ENCODE measurements at places on chromosomes 1 and 21.

- DNase-seq, result peak; percentile 50
These were observed 104.9 kb upstream of the SOD1 start for GRCh38 chr21:31554511-31555022.

DNA sequence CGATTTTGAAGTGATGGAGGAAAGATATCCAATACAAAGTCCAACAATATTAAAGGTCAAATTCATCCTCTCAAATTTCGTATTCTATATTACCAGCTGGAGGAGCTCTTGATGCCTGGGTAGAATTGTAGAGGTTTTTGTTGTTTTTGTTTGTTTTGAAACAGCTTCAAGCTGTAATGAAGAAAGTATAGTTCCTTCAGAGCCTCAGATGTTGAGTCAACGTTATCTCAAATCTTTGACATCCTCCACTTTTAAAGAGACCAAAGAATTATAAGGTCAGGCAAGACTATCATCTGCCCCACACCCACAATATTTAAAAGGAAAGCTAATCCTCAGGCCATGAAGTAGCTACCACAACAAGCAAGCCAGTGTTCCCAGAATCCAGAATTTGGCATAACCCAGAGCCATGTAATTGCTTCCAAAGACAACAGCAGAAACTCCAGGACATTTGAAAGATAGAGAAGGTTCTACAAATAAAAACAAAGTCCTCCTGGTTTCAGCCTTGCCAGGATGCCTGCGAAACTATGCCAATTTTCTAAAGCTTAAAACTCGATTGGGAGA lies 24.9 kb downstream of the VAV3 start:
- no peak for DNase-seq

DNA sequence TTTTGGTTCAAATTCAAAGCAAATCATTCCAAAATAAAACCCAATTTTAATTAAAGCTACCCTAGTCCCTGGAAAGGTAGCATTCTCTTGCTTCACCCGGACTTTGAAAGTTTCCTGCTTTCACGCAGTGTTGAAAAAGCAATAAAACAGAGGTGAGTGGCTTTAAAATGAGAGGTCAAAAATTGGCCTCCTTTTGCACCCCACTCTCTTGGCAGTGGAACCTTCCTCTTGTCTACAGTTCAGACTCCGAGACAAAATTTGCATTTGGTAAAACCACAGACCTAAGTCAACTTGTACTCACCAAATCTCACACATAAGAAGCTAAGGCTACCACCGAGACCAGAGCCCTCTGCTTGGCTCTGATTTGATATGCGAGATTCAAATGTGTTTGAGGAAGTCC lies 252.7 kb downstream of the TTLL7 start:
- DNase-seq, result no peak

DNA sequence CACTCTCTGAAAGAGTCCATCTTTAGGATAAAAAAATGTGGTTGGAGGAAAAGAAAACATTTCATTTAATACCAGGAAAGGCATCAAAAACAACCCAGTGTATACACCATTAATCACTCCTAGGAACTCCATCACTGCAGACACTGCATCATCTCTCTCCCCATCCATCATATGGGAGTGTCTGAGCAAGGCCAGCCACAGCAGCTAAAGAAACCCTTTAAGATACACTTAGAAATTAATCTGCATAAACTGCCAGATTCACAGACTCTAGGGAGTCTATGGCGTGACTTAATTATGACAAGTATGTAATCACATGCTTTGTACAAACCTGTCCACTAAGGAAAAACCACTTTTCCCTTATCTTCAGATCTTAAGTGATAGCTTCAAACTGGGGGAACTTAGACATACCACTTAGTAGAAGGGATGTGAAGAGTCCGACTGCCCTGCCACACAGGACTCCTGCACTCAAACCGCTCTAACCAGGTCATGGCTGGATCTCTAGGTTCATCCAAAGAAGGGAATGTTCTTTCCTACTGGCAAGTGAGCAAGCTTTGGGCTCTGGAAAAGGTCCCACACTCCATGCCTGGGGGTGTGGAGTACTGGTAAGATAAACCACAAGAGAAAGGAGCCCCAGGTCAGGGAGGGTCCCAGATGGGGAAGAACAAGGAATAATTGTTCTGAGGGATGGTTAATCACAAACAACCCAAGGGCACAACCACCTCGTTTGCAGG lies 61.0 kb upstream of the C8B start:
- DNase-seq, result no peak

GRCh38 chr1:43743206-43743605 lies 35.9 kb downstream of the ST3GAL3 start:
- no peak for DNase-seq

- no peak for DNase-seq
These were observed 125.3 kb upstream of the GREM2 start for GRCh38 chr1:240737298-240737697.

- DNase-seq, result no peak
These were observed 27.6 kb downstream of the CTNNBIP1 start for GRCh38 chr1:9882296-9882944.

GRCh38 chr1:67217417-67217816 lies 51.2 kb downstream of the IL23R start:
- DNase-seq, result no peak

GRCh38 chr1:88661951-88662699 lies 21.9 kb upstream of the PKN2 start:
- DNase-seq, result no peak

- no peak for DNase-seq
These were observed at the start of gene OR2T4 for GRCh38 chr1:248361121-248361715. Gene OR2T4, plus strand, starts transcription at chr1:248361665. Its CDS starts 0 bp downstream, at chr1:248361665.

DNA sequence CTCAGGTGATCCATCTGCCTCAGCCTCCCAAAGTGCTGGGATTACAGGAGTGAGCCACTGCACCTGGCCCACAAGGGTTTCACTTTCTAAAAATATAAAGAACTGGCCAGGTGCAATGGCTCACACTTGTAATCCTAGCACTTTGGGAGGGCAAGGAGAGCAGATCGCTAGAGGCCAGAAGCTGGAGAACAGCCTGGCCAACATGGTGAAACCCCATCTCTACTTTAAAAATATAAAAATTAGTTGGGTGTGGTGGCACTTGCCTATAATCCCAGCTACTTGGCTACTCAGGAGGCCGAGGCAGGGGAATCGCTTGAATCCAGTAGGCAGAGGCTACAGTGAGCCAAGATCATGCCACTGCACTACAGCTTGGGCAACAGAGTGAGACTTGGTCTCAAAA lies 25.7 kb downstream of the MRPL39 start:
- DNase-seq, result peak; percentile 38

DNA sequence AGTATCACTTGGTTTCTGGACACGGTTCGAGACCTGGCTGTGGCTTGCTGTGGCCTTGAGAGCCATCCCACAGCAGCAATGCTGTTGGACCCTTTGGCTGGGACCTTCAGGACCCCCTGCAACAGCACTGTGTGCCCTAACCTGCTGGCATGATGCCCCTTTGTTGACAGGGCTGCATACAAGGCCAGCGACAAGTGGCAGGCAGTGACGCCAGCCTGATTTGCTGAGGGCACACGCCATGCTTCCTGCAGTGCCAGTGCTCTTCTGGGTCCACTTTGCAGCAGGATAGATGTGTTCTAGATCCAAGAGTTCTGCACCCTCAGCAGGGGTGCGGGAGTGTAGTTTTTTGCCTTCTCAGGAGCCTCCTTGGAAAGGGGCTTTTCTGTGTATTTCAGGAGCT lies 32.8 kb downstream of the COQ8A start:
- DNase-seq, result no peak

GRCh38 chr21:33028773-33029384 lies 3.1 kb downstream of the OLIG2 start:
- peak; percentile 52 for DNase-seq

GRCh38 chr1:156961709-156962108 lies 41.3 kb downstream of the LRRC71 start:
- DNase-seq, result peak; percentile 27

DNA sequence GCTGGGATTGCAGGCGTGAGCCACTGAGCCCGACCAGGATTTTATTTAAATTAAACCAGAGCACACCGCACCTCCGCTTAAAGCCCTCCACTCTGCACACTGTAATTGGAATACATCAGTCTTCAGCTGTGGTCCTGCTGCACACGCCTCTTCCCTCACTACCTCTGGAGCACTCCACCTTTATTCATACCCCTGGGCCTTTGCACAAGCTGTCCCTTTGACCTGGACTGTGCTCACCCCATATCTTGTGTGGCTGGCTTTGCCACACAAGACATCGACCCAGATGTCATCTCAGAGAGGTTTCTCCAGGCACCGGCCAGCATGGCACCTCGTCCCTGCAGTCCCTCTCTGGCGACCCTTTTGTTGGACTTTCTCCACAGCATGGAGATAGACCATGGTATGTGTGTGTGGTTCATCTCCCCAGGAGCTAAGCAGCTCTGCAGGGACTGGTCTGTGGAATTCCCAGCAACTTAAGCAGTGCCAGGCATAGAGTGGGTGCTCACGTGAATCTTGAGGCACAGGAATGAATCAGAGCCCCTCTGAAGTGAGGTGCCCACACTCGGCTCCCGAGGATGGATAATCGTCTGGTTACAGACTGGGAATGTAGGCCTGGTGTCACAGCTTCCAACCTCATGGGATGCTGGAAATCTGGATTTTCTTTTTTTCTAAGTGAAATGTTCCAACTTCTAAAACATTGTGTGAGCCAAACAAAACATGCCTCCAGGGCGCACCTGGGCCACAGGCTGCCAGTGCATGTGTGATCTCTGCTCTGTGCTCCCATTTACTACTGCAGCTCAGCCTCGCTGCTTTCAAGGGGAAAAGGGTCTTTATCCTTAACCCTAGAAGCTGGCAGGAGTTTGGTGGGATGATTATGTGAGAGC lies 61.9 kb downstream of the EVA1C start:
- no peak for DNase-seq

DNA sequence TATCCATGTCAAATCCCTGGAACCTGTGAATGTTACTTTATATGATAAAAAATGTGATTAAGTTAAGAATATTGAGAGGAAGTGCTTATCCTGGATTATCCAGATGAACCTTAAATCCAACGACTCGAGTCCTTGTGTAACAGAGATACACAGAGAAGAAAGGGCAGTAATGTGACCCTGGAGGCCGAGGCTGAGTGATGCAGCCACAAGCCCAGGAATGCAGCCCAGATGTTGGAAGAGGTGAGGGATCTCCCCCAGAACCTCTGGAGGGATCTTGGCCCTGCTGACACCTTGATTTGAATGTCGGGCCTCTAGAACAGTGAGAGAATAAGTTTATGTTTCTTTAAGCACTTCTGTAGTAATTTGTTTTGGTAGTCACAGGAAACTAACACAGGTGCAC lies 18.0 kb downstream of the LPGAT1 start:
- DNase-seq, result no peak

GRCh38 chr1:47780469-47780995 lies 216.7 kb downstream of the TRABD2B start:
- no peak for DNase-seq

GRCh38 chr1:11886986-11887665 lies 28.4 kb upstream of the NPPB start:
- no peak for DNase-seq

DNA sequence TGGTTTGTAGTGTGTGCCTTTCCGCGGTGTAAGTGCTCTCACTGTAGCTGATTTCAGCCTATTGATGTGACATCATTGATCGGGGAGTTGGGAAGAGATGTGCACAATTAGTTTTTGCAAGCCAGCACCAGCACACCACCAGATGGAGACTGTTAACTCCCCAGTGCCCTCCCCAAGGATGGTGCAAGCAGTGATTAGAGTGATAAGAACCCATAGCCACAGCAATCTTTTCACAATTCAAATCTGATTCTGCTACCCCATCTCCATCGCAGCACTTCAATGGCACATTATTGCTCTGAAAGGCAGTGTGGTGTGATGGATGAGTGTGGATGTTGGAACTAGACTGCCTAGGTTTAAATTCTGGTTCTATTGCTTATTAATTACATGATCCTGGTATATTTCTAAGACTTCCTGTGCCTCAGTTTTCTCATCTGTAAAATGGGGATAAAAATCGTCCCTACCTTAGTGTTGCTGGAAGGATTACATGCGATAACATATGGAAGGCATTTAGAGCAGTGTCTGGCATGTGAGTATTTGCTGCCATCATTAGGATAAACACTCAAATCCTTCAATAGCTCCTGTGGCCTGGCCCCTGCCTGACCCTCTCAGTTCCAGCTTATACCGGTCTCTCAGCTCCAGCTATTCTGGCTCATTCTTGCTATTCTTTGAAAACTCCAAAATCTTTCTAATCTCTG lies 6.7 kb downstream of the CSF3R start:
- no peak for DNase-seq

DNA sequence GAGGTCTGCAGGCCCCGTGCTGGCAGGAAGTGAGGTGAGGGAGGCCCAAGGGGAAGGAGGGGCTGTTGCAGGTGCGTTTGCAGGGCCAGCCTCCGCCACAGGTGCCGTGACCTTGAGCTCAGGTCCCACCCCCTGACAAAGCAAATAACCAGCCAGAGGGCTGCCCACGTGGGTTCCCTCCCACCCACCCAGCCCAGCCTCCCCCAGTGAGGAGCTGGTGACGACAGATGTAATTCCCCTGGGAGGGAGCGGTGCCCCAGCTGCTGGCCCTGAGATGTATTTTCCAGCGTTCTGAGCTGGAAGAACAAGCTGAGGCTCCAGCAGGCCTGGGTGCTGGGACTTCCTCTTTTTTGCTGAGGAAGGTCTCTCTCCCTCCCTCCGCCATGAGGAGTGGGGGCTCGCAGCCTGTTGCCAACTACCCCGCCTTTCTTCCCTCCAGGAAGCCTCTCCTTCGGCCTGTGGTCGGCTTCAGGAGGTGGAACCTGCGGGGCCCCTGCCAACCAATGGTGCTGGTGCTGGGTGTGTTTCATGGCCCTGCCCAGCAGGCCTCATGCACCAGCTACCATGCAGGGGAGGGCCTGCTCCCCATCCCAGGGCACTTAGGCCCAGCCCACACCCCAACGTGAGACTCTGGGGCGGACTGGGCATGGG lies 153.2 kb downstream of the PRDM16 start:
- DNase-seq, result no peak

DNA sequence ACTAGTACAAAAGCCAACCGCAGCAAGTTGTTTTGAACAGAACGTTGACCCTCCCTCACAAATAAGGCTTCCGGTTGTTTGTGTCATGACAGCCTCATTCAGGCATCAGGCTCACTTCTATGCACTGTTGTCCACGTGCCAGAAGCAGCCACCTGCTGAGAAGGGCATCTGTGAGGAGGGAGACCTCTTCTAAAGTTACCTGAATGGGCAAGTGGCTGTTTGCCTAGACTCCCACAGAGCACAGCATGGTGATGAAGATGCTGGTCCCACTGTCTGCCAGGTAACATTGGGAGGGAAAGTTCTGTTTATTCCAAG lies 176.1 kb downstream of the CLIC6 start:
- DNase-seq, result no peak

GRCh38 chr1:234598974-234599616 lies 10.9 kb downstream of the IRF2BP2 start:
- DNase-seq, result no peak

GRCh38 chr1:183058851-183059502 lies 35.8 kb downstream of the LAMC1 start:
- DNase-seq, result no peak

DNA sequence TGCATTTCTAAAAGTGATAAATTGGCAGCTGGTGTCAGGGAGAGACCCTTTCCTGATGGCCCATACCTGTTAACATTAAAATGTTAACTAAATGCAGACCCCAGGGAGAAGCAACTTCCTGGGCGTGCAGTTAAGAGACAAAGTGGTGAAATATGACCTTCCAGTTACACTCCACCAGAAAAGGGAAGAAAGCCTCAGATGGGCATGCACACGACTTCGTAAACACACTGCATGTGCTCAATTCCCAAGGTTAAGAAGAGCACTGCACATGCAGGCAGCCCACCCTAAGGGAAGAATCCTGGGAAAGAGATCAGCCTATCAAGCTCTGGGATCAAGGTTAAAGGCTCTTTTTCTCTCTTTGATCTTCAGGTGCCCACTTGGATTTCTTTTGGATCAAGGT lies 9.7 kb upstream of the GBP6 start:
- no peak for DNase-seq

- DNase-seq, result no peak
These were observed 209.9 kb upstream of the SGIP1 start for GRCh38 chr1:66323958-66324625.

- no peak for DNase-seq
These were observed 69.5 kb downstream of the GRIK3 start for GRCh38 chr1:36964830-36965229.

Data from stimulated activated CD4-positive, alpha-beta T cell treated with anti-CD3 and anti-CD28 coated beads, Interleukin-2, amount 100 ng/mL, for 24 hours (primary cell).